Hypothalamus (tissue), 51 donors: ENCODE measurements at places on chromosomes 6 and 20.

DNA sequence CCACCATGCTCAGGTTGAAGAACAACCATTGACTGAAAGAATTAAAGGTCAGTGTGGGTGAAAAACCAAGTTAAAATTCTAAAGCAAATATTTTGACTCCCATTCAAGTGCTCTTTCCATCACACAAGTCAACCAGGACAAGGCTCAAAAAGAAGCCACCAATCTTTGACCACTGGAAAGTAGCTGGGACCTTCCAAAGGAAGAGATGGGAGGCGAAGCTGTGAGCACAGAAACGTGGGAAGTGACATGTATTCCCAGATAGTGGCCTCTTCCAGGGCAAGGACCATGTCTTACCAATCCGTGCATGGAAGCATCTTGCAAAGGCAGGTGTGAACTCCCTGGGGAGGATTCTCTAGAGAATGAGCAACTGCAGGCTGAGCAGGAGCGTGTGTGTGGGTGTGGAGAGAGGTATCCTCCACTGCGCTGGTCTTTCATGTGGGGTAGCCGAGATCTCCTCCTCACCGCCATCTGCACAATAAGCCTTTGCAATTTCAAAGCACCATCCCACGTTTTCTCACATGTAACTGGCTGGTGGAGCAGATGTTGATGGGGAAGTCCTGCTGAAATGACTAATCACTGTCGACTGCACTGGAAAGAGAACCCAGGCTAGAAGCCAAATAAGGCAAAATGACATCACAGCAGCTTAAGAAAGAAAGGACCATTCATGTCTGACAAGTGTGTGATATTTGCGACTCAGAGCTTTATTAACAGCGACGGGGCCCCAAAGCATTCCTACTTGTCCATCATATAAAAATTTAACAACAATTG, 189.4 kb upstream of the RREB1 start:
- DNase-seq, result no peak

DNA sequence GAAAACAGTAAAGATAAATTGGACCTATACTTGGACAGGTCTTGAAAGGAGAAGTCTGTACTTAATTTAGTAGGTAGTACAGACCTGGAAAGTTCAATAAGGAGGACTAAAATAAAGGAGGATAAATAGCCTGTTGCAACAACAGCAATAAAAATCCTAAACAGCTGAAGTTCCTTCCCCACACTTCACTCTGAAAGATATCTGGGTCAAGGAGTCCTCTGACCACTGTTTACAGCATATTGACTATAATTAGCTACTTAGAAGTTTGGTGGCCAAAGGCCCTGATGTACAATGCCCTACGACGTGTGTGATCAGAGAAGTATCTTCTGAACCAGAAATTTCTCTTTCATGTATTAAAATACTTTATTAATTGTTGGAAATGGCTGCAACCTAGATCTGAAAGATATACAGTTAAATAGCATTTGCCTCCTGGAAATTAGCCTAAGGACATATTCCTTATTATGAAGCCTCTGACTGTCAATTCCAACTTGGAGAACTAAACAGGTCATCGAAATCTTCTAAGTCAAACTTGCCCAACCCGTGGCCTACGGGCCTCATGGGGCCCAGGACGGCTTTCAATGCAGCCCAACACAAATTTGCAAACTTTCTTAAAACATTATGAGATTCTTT, 82.8 kb downstream of the KIF13A start:
- no peak for DNase-seq

GRCh38 chr20:33061658-33062028, 7.9 kb downstream of the BPIFB3 start:
- DNase-seq, result no peak

GRCh38 chr6:69732640-69733039, 64.2 kb downstream of the LMBRD1 start:
- no peak for DNase-seq

DNA sequence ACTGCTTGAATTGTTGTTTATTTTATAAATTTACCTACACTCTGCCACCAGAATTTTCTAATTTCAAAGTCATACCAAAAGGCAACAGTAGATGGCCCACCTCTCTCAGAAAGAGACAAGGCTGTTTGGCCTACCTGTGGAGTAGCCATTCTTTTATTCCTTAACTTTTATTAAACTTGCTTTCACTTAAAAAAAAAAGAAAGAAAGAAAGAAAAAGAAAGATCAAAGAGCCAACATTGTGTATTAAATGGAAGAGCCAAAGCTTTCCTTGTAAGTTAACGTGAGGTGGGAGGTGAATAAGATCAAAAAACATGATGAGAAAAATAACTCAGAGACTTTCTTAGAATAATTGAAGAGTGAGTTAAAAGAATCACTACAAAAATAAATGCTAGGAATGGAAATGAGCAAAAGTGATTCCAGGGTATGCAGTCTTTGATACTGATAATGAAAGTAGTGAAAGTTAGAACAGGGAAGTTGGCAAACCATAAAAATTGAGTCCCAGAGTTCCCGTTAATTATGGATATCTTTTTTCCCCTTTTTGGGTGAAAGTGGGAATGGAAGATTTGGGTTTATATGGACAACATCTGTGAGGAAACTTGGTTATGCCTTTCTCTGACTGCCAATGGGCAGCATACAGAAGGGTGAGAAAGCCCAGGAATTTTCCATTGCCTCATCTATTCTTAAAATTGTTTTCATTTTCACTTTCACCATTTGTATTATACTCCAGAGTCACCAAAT, 35.9 kb upstream of the MYB start:
- DNase-seq, result no peak

GRCh38 chr6:136470044-136470443, 80.2 kb downstream of the MAP7 start:
- DNase-seq, result no peak

DNA sequence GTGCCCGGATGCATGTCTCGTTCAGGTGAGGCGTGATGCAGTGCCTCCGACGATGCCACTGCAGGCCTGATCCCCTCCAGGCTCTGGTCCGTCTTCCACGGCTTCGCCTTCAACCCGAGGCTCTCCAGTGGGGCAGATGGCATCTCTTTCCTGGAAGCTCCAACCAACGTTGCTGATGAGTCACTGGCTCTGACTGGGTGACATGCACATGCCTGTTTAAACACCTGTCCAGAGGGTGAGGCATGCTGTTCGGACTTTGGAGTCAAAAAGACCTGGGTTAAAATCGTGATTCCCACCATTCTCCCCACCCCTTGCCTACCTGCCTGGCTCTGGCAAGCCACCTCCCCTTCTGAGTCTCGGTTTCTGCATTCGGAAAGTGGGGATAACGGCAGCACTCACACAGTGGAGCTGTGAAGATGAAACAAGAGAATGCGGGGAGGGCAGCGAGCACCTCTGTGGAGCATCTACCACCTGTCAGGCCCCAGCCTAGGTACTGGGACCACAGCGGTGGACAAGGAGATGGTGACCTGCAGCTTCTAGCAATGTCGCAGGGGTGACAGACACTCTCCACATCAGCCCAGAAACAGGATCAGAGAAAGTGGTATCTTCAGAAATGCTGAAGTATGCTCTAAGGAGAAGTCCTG, 8.5 kb upstream of the EDN3 start:
- no peak for DNase-seq

DNA sequence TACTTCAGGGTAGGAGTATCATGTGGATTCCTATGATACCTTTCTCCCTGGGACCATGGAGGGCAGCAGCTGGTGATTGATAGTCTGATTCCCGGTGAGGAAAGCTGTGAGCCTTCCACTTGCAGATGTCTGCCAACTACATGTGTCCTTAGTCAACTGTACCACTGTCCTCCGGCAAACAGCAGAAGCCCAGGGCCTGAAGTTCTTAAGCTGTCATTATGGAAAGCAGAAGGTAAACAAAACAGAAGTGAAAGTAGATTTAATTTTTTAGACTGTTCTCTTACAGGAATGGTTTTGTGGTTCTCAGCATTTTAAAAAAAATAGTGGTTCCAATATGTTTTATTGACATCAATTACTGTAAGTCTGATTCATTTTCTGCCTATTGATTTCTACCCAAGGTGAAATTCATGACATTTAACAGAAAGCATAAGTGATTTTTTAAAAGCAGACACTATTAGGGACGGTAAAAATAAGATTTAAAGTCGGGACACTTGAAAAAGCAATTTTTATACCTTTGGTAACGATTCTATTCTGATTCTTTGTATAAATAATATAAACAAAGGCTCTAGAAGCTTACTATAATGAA, 36.6 kb downstream of the PTPN1 start:
- DNase-seq, result no peak

- DNase-seq, result no peak
Observed at GRCh38 chr6:138563650-138564049, 64.4 kb upstream of the NHSL1 start.

GRCh38 chr20:9172851-9173250, 104.0 kb downstream of the PLCB4 start:
- DNase-seq, result no peak

DNA sequence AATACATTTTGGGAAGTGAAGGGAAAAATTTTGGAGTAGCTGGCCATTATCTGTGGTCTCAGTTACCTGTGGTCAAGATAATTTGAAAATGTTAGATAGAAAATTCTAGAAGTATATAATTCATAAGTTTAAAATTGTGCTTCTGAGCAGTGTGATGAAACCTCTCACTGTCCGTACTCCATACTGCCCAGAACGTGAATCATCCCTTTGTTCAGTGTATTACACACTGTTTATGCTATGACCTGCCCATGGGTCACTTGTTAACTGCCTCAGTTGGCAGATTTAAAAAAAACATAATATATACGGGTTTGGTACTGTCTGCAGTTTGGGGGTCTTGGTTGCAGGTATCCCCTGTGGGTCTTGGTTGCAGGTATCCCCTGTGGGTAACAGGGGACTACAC, 4.1 kb upstream of the CALHM5 start:
- DNase-seq, result no peak

- DNase-seq, result no peak
Observed at GRCh38 chr6:38080360-38080759, 260.8 kb downstream of the ZFAND3 start.

- DNase-seq, result peak; percentile 97
Observed at GRCh38 chr6:68634726-68635411, at the start of gene ADGRB3. ADGRB3 (plus strand) TSS chr6:68635282; CDS start chr6:68638676, 3,394 bp downstream.

DNA sequence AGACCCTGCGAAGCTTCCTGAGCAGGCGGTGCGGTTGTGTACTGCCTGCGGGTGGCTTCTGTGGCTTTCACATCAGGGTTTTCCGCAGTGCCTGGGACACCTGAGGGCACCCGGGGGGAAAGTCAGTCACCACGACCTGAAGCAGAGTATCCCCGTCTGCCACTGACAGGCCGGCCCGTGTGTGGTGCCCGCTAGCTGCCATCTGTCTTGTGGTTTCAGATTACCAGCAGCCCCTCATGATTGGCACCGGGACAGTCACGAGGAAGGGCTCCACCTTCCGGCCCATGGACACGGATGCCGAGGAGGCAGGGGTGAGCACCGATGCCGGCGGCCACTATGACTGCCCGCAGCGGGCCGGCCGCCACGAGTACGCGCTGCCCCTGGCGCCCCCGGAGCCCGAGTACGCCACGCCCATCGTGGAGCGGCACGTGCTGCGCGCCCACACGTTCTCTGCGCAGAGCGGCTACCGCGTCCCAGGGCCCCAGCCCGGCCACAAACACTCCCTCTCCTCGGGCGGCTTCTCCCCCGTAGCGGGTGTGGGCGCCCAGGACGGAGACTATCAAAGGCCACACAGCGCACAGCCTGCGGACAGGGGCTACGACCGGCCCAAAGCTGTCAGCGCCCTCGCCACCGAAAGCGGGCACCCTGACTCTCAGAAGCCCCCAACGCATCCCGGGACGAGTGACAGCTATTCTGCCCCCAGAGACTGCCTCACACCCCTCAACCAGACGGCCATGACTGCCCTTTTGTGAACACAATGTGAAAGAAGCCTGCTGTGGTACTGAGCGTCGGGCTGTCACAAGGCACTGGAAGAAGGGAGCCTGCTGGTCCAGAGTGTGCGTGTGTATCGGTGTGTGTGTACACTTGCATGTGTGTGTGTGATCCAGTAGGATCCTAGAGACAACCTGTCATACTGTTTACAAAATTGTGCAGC, 54.4 kb downstream of the GOPC start:
- peak; percentile 17 for DNase-seq

DNA sequence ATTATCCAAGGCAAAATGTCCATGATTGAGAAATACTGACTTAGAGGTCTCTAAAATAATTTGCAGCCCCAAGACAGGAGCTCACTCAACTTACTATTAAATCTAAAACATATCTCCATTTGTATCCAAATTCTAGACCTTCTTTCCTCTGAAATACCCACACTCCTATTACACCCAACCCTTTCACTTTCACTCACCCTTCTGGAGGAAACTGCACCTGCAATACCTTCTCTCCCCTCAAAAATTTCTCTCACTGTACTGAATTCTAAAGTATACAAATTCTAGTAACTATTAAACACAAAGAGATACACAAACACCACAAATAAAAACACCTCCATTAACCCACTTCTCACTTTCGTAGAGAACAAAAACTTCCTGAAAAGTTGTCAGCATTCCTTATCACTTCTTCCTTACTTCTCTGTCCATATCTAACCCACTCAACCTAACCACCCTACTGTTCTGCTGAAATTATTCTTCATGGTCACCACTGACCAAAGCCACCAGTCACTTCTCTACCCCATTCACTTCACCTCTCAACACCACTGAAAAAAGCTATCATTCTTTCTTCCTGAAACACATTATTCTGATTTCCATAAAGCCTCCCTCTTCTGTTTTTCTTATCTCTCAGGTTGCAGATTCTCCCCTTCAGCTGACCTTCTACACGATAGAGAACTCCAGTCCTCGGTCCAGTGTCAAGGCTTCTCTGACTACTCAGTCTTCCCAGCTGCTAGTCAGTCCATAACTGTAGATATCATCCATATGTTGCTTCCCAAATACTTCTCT, 12.0 kb downstream of the LMBRD1 start:
- DNase-seq, result no peak

- no peak for DNase-seq
Observed at GRCh38 chr6:144259986-144260385, 25.1 kb upstream of the UTRN start.

DNA sequence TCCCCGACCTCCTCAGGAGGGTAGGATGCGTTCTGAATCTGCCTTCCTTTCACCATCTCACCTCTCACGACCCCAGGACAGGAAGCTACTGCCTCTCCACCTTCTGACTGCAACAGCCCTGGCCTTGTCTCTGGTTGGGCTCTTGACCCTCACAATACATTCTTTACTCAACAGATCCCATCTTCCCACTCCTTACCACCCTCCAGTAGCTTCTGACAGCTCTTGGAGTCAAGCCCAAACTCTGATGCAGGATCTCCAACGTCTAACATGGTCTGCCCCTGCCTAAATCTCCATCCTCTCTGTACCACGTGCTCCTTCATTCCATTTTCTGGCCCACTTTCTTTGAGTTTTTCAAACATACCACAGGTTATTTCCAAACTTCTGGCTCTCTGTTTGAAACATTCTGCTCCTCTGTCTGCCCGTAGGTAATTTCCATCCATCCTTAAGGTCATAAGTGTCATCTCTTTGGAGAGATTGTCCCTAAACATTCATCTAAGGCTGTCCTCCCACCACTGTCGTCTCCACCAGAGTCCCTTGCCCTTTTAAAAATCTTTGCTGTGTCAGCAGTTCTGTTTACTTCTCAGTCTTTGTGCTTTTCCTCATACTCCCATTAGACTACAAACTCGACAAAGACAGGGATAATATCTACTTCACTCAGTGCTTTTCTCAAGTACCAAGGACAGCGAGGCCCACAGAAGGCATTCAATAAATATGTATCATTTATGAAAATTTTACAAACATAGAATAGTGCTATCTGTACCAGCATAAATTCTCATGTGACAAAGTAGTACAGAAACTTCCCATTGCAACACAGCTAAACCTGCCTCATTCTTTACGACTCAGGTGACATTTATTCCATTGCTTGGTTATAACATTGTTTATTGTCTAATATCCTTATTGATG, 73.6 kb downstream of the BCAS1 start:
- no peak for DNase-seq

- DNase-seq, result no peak
Observed at GRCh38 chr6:15538106-15538505, 124.7 kb downstream of the DTNBP1 start.
